Activated CD8-positive, alpha-beta memory T cell treated with anti-CD3 and anti-CD28 coated beads, Interleukin-2, amount 50 U/mL, for 4 hours (primary cell): ENCODE measurements at places on chromosomes 1 and 21.

GRCh38 chr21:36859744-36860501 lies 106.5 kb downstream of the HLCS start:
- DNase-seq = no peak

DNA sequence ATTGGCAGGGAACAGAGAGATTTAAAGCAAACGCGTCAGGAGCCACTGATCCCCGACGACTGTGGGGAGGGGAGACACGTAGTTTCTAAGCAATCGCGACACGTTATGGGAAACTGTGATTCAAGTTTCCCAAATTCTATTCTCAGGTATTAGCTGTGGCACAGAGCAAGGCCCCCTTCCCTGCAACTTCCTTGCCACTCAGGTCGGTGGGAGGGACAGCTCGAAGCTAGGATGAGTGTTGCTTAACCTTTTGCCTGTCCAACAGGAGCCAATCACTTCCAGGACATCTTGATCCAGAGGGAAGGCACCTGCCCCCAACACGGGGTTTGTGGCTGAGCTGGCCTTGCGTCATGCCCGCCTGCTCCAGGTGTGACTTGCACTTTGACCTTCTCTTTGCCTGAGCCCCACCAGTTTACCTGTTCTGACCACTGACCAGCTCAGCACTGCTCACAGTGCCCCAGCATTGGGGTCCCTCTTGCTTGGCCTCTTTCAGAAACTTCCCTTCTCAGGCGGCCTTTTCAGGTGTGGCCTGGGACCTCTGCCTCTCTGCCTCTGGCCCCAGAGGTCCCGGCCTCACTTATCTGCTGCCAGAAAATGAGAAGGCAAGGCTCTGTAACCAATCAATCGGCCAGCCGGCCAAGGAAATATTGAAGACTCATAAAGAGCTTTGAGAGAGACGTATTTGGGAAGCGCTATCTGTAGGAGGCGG lies 24.6 kb downstream of the TEX35 start:
- no peak for DNase-seq

DNA sequence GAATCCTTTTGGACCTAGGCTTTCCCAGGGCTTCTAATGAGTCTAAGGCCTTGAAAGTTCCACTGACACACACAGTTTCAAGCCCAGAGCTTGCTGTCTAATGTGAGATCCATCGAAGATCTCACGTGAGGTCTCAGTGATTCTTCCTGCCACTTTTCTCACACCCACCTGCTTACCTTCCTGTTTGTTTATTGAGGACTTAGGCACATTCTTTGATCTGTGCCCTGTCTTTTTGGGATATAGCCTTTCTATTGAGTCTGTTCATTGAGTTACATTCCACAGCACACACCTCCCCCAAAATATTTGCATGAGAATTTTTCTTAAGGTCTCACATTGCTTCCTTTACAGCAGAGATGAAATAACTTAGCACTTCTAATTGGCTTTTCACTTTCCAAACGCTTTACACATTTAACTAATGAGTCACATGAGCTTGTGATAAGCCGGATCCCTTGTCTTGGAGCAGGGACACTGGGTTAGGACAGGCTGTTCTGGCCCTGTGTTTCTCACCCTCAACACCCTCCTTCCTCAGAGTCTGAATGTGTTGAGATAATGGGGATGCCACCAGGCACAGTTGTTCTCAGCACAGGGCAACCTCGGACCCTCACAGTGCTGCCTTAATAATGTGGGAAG lies 288.3 kb downstream of the TM2D1 start:
- DNase-seq = no peak

GRCh38 chr1:164855716-164856329 lies 296.8 kb downstream of the PBX1 start:
- DNase-seq = no peak

DNA sequence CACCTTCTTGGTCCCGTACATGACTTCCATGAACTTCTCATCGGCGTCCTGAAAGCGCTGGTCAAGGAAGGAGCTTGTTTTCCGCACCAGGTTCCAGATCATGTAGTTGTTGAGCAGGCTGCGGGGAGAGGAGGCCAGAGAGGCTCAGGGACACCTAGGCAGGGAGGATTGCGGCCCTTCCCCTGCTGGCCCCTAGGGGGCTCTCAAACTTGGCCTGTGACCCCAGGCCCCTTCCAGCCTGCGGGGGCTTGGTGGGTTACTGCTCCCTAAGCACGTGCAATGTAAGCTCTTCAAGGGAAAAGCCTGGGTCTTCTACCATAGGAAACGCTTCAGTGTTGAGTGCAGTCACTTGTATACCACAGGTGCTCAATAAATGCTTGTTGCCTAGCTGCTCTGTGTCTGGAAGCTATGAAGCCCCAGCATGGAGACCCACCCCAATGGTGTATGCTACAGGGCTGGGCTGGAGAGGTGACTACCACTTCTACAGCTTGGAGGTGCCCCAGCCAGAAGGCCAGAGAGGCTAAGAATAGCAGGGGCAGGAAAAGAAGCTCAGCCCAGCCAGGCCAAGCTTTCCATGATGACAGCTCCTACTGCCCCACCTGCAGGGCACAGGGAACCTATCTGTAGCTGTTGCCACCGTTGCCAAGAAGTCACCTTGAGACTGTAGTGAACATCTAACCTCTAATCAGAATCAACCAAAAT lies 45.1 kb downstream of the ECE1 start:
- DNase-seq = no peak

GRCh38 chr1:150281221-150281757 lies 1.1 kb upstream of the CIART start:
- DNase-seq = peak; percentile 66

- no peak for DNase-seq
Measured at GRCh38 chr1:246193537-246193936, 313.5 kb downstream of the SMYD3 start.

- DNase-seq = peak; percentile 47
Measured at GRCh38 chr1:35706846-35707600, 11.7 kb downstream of the C1orf216 start.

DNA sequence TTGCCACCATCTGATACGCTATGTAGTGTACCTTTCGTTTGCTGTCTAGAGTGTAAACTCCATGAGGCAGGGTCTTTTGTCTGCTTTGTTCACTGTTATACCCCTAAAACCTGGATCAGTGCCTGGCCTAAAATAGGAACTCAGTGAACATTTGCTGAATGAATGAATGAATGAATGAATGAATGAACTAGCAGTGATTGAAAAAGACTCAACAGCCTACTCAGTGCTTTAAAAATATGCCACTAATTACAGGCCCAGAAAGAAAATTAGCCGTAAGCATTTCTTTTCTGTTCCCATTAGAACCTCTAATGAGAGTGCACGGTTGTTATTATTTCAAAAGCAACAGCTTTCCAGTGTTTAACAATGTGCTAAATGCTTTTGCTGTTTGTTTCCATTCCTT lies 69.3 kb upstream of the SYT6 start:
- no peak for DNase-seq

DNA sequence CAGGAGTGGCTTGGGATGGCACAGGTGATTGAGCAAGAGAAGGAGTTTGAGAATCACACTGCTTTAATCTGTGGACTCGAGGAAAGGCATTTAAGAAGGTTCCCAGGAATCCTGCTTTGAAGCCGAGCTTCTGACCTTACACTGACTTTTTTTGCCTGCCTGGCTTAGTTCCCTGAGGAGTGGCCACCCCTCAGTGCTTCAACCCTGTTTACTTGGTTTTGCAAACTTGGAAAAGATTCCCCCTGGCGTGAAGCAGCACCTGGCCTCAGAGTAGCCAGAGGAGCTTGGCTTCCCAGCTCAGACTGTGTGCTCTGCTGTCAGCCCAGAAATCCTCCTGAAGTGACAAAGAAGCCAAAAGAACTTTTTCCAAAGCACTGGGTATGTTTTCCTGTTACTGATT lies 48.5 kb upstream of the LDLRAP1 start:
- DNase-seq = no peak

- peak; percentile 69 for DNase-seq
Measured at GRCh38 chr1:27045973-27046558, 33.4 kb upstream of the TENT5B start.

- DNase-seq = no peak
Measured at GRCh38 chr1:165942062-165942461, 114.6 kb downstream of the UCK2 start.

- DNase-seq = no peak
Measured at GRCh38 chr21:31398574-31398973, 54.5 kb upstream of the TIAM1 start.

GRCh38 chr1:153553830-153554541 lies 4.9 kb upstream of the S100A3 start:
- no peak for DNase-seq

DNA sequence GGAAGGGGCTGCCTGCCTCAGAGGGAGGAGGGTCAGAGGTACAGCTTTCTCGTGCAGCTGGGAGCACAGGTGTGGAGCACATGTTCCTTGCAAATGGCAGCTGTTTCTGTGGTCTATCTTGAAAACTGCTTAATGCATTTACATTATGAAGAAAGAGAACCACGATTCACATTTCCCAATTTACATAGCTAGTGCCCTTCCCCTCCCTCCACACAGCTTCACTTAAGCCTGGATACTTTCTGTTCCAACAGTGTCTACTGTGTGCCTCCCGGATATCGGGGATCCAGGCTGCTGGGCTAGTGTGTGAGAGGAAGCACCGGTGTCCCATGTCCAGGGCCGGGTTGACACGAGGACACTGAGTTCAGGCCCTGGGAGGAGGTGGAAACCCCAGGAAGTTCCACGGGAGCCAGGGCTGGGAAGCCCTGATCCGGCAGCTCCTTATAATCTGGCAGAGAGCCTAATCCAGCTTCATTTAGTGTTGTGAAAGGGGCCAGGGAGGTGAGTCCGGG lies 31.6 kb downstream of the TMCC2 start:
- DNase-seq = no peak

DNA sequence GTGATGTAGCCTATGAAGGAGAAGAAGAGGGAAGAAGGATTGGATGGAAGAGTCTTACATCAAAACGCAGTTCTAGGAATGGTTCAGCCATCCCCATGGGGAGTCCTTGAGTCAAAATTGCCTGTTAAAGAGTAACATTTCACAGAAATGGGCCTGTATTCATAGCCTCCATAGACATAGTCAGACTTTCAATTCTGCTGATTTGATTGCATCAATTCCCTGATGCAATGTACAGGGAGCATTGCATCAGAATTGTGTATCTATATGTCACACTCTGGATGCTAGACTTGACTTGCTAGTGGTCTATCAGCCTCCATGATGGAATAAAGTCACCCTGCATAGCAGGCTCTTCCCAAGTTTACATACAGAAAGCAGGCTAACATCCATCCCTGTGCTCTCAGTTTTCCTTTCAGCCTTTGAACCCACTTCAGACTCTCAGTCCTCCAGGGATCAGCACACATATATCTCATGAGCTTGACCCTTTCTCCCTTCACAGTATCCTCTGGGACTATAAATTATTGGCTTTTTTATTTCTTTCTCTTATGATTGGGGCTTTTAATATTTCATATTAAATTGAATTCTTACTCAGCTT lies 1111.7 kb upstream of the B3GALT2 start:
- no peak for DNase-seq

GRCh38 chr1:57410508-57410907 lies 13.4 kb downstream of the DAB1 start:
- DNase-seq = no peak

GRCh38 chr1:37398096-37398495 lies 76.3 kb upstream of the ZC3H12A start:
- DNase-seq = no peak

- DNase-seq = no peak
Measured at GRCh38 chr1:26335774-26336476, 18.0 kb downstream of the CRYBG2 start.

DNA sequence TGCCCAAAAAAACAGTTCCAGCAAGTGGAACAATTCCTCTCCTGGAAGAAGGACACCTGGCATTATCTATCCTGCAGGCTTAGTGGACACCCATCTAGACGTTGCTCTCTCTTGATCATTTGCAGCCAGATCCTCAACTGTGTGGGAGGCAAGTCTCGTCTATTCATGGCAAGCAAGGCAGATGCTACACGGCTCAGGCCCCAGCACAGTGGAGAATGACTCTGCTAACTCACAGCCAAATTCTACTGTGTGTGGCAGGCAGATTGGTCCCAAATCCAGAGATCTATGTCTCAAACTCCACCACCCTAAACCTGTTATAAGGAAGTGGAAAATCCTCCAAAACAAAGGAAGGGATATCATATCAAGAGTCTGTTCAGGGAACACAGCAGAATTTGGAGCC lies 7.0 kb downstream of the TNNT2 start:
- DNase-seq = no peak

DNA sequence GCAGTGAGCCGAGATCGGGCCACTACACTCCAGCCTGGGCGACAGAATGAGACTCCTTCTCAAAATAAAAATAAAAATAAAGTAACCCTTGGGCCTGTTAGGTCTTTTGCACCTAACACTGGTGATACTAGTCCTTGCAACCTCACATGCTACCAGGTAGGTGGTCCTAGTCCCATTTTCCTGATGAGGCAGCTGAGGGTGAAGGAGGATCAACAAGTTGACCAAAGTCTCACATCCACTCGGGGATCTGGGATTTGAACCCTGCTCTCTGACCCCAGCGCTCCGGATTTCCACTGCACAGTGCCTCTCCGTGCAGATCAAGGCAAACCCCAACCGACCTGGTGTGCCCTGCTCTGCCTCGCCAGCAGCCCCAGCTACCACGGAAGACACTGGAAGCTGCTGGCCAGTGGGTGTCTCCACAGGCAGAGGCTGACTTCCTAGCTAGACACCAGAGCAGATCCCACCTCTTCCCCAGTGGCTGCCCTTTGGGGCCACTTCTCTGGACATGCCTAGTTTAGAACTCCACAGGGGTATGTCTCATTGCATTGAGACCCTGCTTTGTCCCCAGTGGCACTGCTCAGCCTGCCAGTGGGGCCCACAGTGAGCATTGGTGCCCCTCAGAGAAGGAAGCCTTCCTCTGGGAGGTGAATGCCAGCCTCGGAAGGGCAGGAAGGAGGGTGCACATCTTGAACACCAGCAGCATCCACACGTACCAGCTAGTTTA lies 27.6 kb downstream of the LDLRAP1 start:
- no peak for DNase-seq

DNA sequence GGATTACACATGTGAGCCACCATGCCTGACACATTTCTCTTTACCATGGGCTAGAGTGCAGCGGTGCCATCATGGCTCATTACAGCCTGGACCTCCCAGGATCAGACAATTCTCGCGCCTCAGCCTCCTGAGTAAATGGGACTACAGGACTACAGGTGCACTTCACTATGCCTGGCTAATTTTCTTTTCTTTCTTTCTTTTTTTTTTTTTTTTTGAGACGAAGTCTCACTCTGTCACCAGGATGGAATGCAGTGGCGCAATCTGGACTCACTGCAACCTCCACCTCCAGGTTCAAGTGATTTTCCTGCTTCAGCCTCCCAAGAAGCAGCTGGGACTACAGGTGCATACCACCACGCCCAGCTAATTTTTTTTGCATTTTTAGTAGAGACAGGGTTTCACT lies 14.8 kb upstream of the KIF1B start:
- DNase-seq = no peak

DNA sequence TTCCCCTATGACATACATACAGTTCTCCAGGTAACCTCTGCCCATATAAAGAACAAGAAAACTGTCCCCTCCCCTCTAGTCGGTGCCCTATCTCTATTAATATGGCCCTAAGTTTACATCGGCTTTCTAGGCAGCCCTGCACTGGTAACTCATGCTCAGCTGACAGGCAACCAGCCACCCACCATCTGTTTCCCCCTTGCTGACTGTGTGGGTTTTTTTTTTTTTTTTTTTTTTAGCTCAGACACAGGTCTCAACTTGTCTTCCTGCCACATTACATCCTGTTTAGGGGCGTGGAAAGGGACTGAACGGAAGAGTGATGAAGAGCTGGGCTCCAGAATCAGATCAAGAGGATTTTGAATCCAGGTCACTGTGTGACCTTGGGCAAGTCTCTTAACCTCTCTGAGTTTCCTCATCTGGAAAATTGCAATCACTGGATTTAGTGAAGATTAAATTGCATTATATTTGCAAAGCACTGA lies 14.0 kb downstream of the LAPTM5 start:
- peak; percentile 60 for DNase-seq
